ENCODE measurements at places on chromosomes 2 and 18. TPM values are rescaled to one million over a fixed set of nuclear protein-coding genes. Genes with fewer than 3 reads are reported as not detected.

LINC00305 gene
- total RNA-seq, result not detected

UGT1A5 gene
- 91.2 TPM for total RNA-seq

- DNase-seq, result no peak
These were observed 44.1 kb downstream of the ADCY3 start for GRCh38 chr2:24875901-24876300.

GRCh38 chr2:218391202-218391601 is 8.5 kb upstream of the CTDSP1 start:
- no peak for DNase-seq

GRCh38 chr2:70936979-70937811 is 1.5 kb downstream of the ATP6V1B1 start:
- DNase-seq, result peak; percentile 82
